ENCODE measurements at places on chromosomes 7 and 10. TPM values are rescaled to one million over a fixed set of nuclear protein-coding genes. Genes with fewer than 3 reads are reported as not detected.

DNA sequence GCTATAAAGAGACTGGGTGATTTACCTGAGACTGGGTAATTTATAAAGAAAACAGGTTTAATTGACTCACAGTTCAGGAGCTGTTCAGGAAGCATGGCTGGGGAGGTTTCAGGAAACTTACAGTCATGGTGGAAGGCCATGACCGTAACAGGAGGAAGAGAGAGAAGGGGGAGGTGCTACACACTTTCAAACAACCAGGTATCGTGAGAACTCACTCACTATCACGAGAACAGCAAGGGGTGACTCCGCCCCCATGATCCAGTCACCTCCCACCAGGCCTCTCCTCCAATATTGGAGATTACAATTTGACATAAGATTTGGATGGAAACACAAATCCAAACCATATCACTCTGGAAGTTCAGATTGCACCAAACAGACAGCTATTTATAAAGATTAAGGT, 59.8 kb upstream of the ARHGAP21 start:
- no peak overlapping the region for H3K27ac ChIP-seq
- no peaks in the 10 kb centered on the region for H3K4me1 ChIP-seq
- H3K4me3 ChIP-seq: no peak overlapping the region
- H3K27me3 ChIP-seq: no peaks in the 10 kb centered on the region
- no peaks in the 10 kb centered on the region for H3K36me3 ChIP-seq

IQCE gene
- total RNA-seq: 5.6 TPM

DNA sequence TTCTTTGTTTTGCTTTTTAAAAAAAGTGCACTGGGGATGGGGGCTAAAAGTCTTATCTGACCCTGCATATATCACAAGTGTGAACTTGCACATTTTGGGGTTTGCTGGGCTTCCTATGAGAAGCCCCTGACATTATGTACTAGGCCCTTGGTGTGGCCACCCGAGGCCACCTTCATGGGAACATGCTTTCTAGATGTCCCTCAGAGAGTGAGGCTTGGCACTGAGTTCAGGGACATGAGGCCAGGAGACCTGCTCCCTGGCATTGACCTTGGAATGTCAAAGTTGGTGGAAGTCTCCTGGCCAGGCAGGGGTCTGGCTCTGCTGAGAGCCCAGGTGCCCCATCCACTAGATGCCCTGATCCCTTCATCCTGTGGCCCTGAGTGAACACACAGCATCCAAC, 536.2 kb downstream of the TCERG1L start:
- H3K36me3 ChIP-seq: no peaks in the 10 kb centered on the region
- H3K27ac ChIP-seq: no peak overlapping the region
- peaks cover 4% of the 10 kb centered on the region for H3K27me3 ChIP-seq
- no peak overlapping the region for H3K4me3 ChIP-seq

GRCh38 chr7:88545663-88546062, 213.8 kb upstream of the ZNF804B start:
- H3K36me3 ChIP-seq: no peaks in the 10 kb centered on the region
- no peaks in the 10 kb centered on the region for H3K27me3 ChIP-seq
- no peak overlapping the region for H3K4me3 ChIP-seq
- H3K27ac ChIP-seq: no peak overlapping the region
- no peaks in the 10 kb centered on the region for H3K4me1 ChIP-seq
- DNase-seq: no peak

ARHGEF35 gene
- total RNA-seq: 0.15 TPM

PRF1 gene
- total RNA-seq: 1.8 TPM

MOSPD3 gene
- total RNA-seq: 6.4 TPM

- no peaks in the 10 kb centered on the region for H3K27me3 ChIP-seq
- no peak for DNase-seq
- H3K36me3 ChIP-seq: no peaks in the 10 kb centered on the region
- no peak overlapping the region for H3K27ac ChIP-seq
These were observed 14.0 kb downstream of the FAM241B start for GRCh38 chr10:69643779-69644657.

DNA sequence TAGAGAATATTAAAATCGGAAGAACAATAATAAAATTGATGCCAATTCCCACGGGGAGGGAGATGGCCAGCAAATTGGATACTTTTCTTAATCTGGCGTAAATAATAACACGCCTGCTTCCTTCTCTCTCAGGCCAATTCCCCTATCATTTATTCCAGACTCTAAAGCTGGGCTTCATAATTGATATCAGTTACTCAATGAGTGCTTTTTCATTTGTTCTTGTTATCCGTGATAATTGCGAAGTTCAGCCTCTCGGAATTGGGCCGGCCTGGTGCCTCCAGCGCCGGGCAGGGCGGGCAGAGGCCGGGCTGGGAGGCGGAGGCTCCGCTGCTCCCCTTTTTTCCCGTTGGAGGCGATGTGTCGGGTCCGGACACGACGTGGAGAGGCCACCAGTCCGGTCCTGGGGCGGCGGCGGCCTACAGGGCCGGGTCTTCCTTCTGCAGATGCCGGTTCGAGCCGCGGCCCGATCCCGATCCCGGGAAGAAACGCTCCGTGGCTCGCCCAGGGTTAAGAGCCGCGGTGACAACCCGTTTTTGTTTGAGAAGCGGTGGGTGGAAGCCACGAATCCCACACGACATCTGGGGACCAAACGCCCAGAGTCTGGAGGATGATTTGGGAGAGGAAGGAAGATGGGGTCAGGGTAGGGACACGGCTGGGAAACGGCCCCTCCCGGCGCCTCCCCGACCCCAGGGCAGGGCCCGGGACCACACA, 13.6 kb downstream of the UNCX start:
- no peak overlapping the region for H3K27ac ChIP-seq
- DNase-seq: no peak
- H3K36me3 ChIP-seq: no peaks in the 10 kb centered on the region
- peaks cover 45% of the 10 kb centered on the region for H3K27me3 ChIP-seq

ENKUR gene
- not detected for total RNA-seq

GRCh38 chr10:51983481-51983880, 284.1 kb upstream of the CSTF2T start:
- H3K36me3 ChIP-seq: no peaks in the 10 kb centered on the region
- no peak overlapping the region for H3K4me3 ChIP-seq
- no peaks in the 10 kb centered on the region for H3K27me3 ChIP-seq
- H3K27ac ChIP-seq: no peak overlapping the region
- peaks cover 9% of the 10 kb centered on the region for H3K4me1 ChIP-seq
- no peak for DNase-seq

DNA sequence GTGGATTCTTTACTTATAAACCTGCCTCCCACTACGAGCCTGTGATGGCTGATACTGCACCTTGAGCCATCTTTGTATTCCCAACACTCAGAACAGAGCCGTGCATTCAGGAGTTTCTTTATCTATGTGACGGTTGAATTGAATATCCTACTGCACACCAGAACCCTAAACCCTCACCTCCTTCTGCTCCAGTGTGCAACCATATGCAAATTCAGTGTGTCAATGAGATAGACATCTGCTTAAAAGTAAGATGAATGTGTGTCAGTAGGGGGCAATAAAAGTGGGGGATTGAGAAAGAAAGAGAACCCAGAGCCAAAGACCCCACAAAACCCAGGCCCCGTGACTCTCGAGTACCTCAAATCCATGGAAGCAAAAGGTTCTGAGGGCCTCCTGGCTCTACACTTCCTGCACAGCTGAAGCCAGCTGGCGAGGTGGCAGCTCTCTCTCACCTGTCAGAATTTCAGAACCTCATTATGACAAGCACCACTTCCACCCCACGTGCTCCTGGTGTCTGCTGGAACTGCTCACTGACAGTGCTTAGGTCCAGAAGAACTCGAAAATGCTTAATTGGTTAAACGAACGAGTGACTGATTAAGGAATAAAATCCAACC, 143.3 kb upstream of the GPR26 start:
- H3K27ac ChIP-seq: no peak overlapping the region
- no peaks in the 10 kb centered on the region for H3K4me1 ChIP-seq
- no peaks in the 10 kb centered on the region for H3K36me3 ChIP-seq
- no peak for DNase-seq
- no peak overlapping the region for H3K4me3 ChIP-seq

SSC4D gene
- 0.92 TPM for total RNA-seq

DNA sequence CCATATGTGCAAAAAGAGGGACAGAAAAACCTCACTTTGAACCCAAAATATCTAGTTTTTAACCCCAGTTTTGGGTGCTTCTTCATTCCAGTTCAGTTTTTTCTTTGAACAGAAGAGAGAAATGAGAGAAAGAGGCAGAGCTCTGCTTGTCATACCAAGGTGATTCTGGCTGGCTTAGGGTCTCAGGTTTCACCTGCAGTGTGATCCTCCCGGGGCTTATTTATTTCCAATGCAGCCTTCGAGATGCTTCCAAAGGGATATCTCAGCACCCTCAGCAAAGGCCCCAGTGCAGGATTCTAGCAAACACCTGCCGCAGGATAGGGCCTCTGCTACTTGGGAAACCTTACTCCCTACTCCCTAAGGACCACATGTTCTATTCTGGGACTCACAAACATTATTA, 131.3 kb downstream of the WDR11 start:
- H3K27me3 ChIP-seq: peaks cover 51% of the 10 kb centered on the region
- no peak overlapping the region for H3K4me3 ChIP-seq
- no peaks in the 10 kb centered on the region for H3K36me3 ChIP-seq
- H3K27ac ChIP-seq: no peak overlapping the region
- H3K4me1 ChIP-seq: no peaks in the 10 kb centered on the region

ADAM22 gene
- total RNA-seq: 7.0 TPM

DNA sequence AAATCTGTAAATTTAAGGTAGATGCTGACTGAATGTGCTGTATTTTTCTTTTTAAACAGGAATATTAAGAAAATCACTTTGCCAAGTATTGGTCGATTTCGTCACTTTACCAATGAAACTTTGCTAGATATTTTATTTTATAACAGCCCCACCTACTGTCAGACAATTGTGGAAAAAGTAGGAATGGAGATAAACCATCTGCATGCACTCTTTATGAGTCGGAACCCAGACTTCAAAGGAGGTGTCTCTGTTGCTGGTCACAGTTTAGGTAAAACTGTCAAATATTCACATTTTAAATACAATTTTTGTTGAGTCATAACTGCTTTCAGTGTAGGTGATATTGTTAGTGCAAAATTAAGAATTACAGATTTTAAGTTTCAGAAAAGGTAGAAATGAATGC, 25.2 kb downstream of the SEC23IP start:
- H3K36me3 ChIP-seq: peaks cover 12% of the 10 kb centered on the region
- DNase-seq: no peak
- H3K27ac ChIP-seq: no peak overlapping the region
- no peaks in the 10 kb centered on the region for H3K27me3 ChIP-seq
- H3K4me1 ChIP-seq: no peaks in the 10 kb centered on the region

DNA sequence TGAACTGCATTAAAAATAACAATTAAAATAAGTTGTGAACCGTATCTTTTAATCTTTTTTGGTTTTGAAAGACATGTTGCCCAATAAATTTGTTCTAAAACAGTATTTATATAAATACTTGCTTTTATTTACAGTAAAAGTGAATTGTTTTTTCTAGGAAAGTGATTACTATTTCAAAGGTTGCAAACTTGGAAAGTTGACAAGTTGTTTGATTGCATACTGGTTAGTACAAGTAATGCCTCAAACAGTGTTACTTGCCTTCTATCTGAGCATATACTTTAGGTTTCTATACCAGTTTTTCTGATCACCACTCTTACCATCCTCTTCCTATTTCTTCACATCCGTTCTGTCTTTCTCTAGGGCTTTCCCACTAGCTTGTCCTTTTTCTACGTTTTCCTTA, 212.6 kb downstream of the FOXP2 start:
- peaks cover 35% of the 10 kb centered on the region for H3K36me3 ChIP-seq
- no peaks in the 10 kb centered on the region for H3K4me1 ChIP-seq
- H3K4me3 ChIP-seq: no peak overlapping the region
- no peaks in the 10 kb centered on the region for H3K27me3 ChIP-seq
- DNase-seq: no peak
- H3K27ac ChIP-seq: no peak overlapping the region

DNA sequence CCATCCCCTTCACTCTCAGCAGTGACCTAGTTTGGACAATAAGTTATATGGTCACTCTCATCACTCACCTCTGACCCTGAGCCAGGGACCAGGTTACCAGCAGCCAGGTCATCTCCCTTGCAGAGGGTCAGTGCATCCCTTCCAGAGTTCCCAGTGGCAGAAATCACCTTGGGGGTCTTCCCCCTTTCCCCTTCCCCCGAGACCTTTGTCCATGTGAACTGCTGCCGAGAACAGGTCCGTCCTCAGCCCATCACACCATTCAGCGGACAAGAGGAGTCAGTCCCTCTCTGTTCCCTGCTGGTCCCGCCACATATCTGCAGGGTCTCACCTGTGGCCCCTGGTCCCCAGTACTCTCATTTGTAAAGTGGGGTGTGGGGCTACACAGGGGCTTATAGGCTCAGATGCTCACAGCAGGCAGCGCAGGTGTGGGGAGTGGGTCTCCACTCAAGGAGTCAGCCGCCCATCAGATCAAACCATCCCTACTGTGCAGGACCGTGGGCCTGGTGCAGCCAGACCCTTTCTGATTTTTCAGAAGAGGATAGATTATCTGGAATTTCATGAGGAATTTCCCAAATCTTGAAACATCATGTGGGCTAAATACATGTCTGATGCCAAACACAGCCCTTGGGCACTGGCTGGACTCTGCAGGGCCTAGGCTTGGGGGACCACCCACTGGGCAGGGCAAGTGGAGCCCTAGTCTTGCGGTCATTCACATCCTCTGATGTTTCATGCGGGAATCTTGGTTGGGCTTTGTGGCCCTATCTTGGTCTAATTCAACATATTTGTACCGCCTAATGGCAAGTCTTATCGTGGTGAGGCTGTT, 6.5 kb downstream of the DEPP1 start:
- peak; percentile 50 for DNase-seq
- H3K4me3 ChIP-seq: no peak overlapping the region
- no peaks in the 10 kb centered on the region for H3K27me3 ChIP-seq
- no peak overlapping the region for H3K27ac ChIP-seq
- H3K36me3 ChIP-seq: peaks cover 18% of the 10 kb centered on the region

- no peak overlapping the region for H3K4me3 ChIP-seq
- H3K36me3 ChIP-seq: peaks cover 53% of the 10 kb centered on the region
- DNase-seq: no peak
- peaks cover 17% of the 10 kb centered on the region for H3K4me1 ChIP-seq
These were observed 28.9 kb upstream of the DDC start for GRCh38 chr7:50594136-50594535.

ZP3 gene
- 4.0 TPM for total RNA-seq

MGMT gene
- 6.5 TPM for total RNA-seq

GRCh38 chr7:15459018-15459615, 102.7 kb downstream of the AGMO start:
- H3K4me3 ChIP-seq: no peak overlapping the region
- H3K36me3 ChIP-seq: no peaks in the 10 kb centered on the region
- H3K27ac ChIP-seq: peak overlapping the region; percentile 3
- H3K4me1 ChIP-seq: peaks cover 11% of the 10 kb centered on the region

GRCh38 chr10:97307441-97307840, 11.6 kb upstream of the FRAT1 start:
- DNase-seq: no peak
- H3K27me3 ChIP-seq: no peaks in the 10 kb centered on the region
- H3K36me3 ChIP-seq: no peaks in the 10 kb centered on the region
